Mesendoderm (in vitro differentiated cells): ENCODE measurements at places on chromosomes 11 and 22.

- H3K27ac ChIP-seq: no peak overlapping the region
- no peaks in the 10 kb centered on the region for H3K4me1 ChIP-seq
- H3K27me3 ChIP-seq: peaks cover 14% of the 10 kb centered on the region
- no peaks in the 10 kb centered on the region for H3K36me3 ChIP-seq
- no peak for DNase-seq
- H3K4me3 ChIP-seq: no peak overlapping the region
Observed at GRCh38 chr22:37331856-37332536, 49.7 kb downstream of the CYTH4 start.

- DNase-seq: peak; percentile 85
- no peaks in the 10 kb centered on the region for H3K36me3 ChIP-seq
- no peak overlapping the region for H3K4me3 ChIP-seq
- H3K27ac ChIP-seq: no peak overlapping the region
- no peaks in the 10 kb centered on the region for H3K4me1 ChIP-seq
- no peaks in the 10 kb centered on the region for H3K27me3 ChIP-seq
Observed at GRCh38 chr22:50498322-50498890, 9.1 kb downstream of the LMF2 start.

GRCh38 chr11:125207866-125208425, 43.4 kb downstream of the PKNOX2 start:
- H3K4me3 ChIP-seq: no peak overlapping the region
- H3K36me3 ChIP-seq: no peaks in the 10 kb centered on the region
- H3K27me3 ChIP-seq: no peaks in the 10 kb centered on the region
- DNase-seq: no peak

GRCh38 chr11:72716290-72716689, 35.9 kb downstream of the ARAP1 start:
- no peak overlapping the region for H3K27ac ChIP-seq
- no peaks in the 10 kb centered on the region for H3K27me3 ChIP-seq
- H3K36me3 ChIP-seq: peaks cover 4% of the 10 kb centered on the region
- DNase-seq: peak; percentile 47

DNA sequence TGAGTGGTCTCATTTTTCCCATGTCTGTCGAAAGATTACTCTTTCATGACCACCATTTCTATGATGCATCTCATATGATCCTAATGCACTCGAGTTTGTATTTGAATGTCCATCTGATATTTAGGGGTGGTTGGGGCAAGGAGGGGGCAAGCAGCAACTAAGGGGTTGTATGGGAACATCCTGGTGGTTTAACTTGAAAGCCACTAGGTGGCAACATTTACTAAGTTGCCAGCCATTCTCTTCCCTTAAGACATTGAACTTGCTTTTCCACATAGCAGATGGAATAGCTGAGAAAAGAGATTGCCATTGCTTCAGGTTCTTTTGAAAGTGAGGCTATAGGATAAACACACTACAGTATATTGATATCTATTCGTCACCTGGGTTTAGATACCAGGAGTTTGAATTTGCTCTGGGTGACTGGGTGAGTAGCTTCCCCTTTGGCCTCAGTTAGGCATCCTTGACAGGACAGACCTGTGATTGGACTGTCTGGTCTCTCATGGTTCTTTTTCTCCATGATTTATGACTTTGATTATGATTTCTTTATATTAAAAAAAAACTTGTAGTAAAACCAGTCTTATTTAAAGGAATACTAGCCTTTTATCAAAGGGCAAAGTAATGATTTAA, 32.4 kb downstream of the NF2 start:
- H3K27ac ChIP-seq: no peak overlapping the region
- no peaks in the 10 kb centered on the region for H3K36me3 ChIP-seq
- H3K4me1 ChIP-seq: no peaks in the 10 kb centered on the region
- H3K27me3 ChIP-seq: no peaks in the 10 kb centered on the region

GRCh38 chr11:113465786-113466185, 9.4 kb downstream of the DRD2 start:
- H3K4me3 ChIP-seq: no peak overlapping the region
- H3K27me3 ChIP-seq: no peaks in the 10 kb centered on the region
- no peaks in the 10 kb centered on the region for H3K36me3 ChIP-seq
- H3K4me1 ChIP-seq: no peaks in the 10 kb centered on the region
- DNase-seq: no peak

GRCh38 chr22:28075358-28075981, 156.4 kb upstream of the PITPNB start:
- peak; percentile 3 for DNase-seq
- no peaks in the 10 kb centered on the region for H3K36me3 ChIP-seq
- H3K4me1 ChIP-seq: no peaks in the 10 kb centered on the region
- H3K4me3 ChIP-seq: no peak overlapping the region
- no peak overlapping the region for H3K27ac ChIP-seq

DNA sequence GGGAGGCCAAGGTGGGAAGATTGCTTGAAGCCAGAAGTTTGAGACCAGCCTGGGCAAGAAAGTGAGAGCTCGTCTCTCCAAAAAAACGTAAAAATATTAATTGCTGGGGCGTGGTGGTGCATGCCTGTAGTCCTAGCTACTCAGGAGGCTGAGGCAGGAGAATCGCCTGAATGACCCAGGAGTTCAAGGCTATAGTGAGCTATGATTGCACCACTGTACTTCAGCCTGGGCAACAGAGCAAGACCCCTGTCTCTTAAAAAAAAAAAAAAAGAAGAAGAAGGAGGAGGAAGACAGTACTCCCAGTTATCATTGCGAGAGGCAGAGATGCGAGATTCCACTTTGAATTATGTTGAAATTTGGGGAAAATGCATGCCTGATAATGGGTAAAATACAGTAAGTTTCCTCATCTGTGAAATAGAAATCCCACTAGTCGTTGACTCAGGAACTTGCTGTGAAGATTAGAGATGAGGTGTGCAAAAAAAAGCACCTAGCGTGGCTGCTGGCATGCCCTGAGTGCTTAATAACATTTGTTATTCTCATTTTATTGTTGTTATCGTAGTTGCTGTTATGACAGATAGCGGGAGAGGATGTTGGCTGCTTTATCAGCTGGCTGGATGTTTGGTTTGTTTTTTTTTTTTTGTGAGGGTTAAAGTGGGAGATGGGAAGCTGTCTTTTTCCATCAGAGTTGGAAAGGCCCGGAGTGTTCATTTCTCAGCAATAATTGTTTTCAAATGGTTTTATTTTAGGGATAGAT, 33.4 kb downstream of the BCR start:
- no peak for DNase-seq
- H3K4me1 ChIP-seq: peaks cover 14% of the 10 kb centered on the region
- H3K36me3 ChIP-seq: no peaks in the 10 kb centered on the region
- no peak overlapping the region for H3K27ac ChIP-seq
- no peaks in the 10 kb centered on the region for H3K27me3 ChIP-seq
- no peak overlapping the region for H3K4me3 ChIP-seq

- no peaks in the 10 kb centered on the region for H3K27me3 ChIP-seq
- H3K27ac ChIP-seq: no peak overlapping the region
- H3K4me3 ChIP-seq: no peak overlapping the region
- peak; percentile 85 for DNase-seq
- no peaks in the 10 kb centered on the region for H3K36me3 ChIP-seq
- H3K4me1 ChIP-seq: no peaks in the 10 kb centered on the region
Observed at GRCh38 chr11:40328890-40329614, 1130.4 kb downstream of the LRRC4C start.

GRCh38 chr11:68843703-68844312, 2.1 kb upstream of the CPT1A start:
- H3K27ac ChIP-seq: no peak overlapping the region
- H3K27me3 ChIP-seq: peaks cover 19% of the 10 kb centered on the region
- H3K4me1 ChIP-seq: peaks cover 4% of the 10 kb centered on the region
- peak overlapping the region; percentile 16 for H3K4me3 ChIP-seq

GRCh38 chr11:46051102-46051501, 70.2 kb downstream of the PHF21A start:
- DNase-seq: no peak
- H3K27me3 ChIP-seq: no peaks in the 10 kb centered on the region
- peaks cover 4% of the 10 kb centered on the region for H3K4me1 ChIP-seq
- H3K4me3 ChIP-seq: no peak overlapping the region
- H3K27ac ChIP-seq: no peak overlapping the region

DNA sequence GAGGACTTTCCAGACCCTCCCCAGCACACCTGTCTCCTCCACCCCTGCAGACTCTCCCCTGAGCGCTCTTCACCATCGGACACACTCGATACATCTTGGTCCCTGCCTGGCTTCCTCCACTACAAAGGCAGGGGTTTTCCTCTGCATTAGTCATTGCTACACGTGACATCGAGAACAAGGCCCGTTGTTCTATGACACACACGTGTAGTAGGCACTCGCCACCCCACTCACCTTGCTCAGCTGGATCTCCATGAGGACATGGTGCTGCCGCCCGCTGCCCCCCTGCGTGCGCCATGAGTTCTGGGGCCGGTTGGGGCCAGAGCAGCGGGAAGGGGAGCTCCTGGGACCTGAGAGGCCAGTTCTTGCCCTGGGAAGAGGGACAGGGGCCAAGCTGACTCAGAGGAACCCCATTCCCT, 16.7 kb downstream of the ATG2A start:
- H3K36me3 ChIP-seq: peaks cover 1% of the 10 kb centered on the region
- no peak overlapping the region for H3K27ac ChIP-seq
- no peaks in the 10 kb centered on the region for H3K4me1 ChIP-seq
- H3K4me3 ChIP-seq: no peak overlapping the region
- no peaks in the 10 kb centered on the region for H3K27me3 ChIP-seq

DNA sequence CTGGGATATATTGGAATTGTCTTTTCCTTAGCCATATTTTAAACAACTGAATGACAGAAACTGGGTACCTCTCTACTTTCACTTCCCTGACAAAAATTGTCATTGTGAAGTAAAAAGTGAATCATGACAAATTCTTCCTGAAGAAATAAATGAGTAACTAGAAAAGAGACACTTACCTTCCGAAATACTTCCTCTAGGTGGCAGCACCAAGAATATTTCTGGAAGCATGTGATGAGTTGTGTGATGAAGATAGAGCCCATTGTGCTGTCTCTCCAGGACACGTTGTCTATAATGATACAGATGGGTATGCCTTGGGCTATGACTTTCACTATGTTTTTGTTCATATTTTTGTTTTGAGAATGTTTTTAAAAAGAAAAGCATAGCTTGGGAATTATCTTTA, 21.5 kb downstream of the CASP4 start:
- no peaks in the 10 kb centered on the region for H3K27me3 ChIP-seq
- H3K4me1 ChIP-seq: no peaks in the 10 kb centered on the region
- H3K4me3 ChIP-seq: no peak overlapping the region
- H3K27ac ChIP-seq: no peak overlapping the region
- H3K36me3 ChIP-seq: no peaks in the 10 kb centered on the region

- no peaks in the 10 kb centered on the region for H3K27me3 ChIP-seq
- no peak overlapping the region for H3K27ac ChIP-seq
- DNase-seq: no peak
- no peaks in the 10 kb centered on the region for H3K4me1 ChIP-seq
Observed at GRCh38 chr11:9616858-9617257, 43.4 kb downstream of the WEE1 start.

GRCh38 chr11:1198561-1199240, 24.2 kb upstream of the MUC5B start:
- no peaks in the 10 kb centered on the region for H3K4me1 ChIP-seq
- no peak overlapping the region for H3K4me3 ChIP-seq
- no peak for DNase-seq
- H3K27ac ChIP-seq: no peak overlapping the region
- H3K36me3 ChIP-seq: no peaks in the 10 kb centered on the region

GRCh38 chr11:92569726-92570125, 345.1 kb downstream of the FAT3 start:
- H3K27me3 ChIP-seq: no peaks in the 10 kb centered on the region
- no peaks in the 10 kb centered on the region for H3K4me1 ChIP-seq

DNA sequence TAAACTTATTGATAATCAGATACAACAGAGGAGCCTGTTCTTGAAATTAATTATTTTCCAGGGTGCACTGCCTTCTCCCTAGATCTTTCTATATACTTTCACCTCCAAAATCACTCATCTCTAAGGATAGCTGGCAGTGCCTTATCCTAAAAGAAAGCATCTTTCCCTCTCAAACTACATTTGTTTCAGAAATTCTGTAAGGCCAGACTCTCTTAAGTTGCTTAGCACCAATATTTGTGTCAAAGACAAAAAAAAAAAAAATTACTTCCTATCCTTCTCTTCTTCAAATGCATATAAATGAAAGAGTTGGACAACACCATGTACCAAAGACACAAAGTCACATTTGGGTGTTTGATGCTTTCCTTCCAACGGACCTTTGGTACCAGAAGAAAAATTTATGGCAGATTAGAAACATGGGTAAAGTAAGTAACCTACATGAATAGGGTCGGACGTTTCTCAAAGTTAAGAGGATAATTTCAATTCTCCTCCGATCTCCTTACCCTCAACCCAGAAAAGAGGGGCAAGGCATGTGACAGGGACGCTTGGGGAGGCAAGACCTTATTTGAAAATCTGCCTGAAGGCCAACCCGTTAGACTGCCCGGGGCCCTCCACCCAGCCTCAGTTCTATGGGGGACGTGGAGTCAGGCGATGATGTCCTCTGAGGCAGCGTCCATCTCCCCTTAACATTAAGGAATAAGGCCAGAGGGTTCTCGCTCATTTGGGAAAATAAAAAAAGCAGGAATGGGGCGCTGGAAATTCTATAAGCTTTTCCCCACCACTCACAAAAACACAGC, 66.3 kb downstream of the ETS1 start:
- H3K27ac ChIP-seq: no peak overlapping the region
- peak overlapping the region; percentile 71 for H3K4me3 ChIP-seq
- H3K4me1 ChIP-seq: peaks cover 9% of the 10 kb centered on the region

DNA sequence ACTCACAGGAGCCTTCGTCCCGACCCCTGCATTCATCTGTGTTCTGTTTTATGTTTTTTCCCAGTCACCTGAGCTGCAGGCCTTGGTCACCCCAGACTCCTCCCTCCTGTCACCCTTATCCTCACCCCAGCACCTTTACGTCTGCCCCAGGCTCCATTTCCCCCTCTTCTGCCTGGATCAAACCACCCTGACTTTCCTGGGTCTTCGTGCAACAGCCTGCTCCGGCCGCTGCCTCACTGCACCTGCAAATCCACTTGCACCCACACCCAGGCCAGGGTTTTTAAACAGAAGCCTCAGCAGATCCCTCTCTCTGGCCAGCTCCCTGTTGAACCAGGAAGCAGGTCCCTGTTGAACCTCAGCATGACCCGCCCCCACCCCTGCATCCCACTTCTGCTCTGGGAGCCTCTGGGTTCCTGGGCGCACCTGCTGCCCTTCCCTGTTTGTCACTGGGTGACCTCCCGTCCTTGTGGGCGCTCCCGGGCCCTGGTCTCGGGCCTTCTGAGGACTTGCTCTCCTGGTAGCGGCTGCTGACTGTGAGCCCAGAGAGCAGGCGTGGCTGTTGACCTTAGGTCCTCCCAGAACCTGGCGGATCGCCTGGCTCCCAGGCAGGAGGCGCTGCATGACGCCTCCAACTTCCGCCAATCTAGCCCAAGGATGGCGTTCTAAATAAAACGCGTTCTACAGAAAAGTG, 12.8 kb downstream of the MAPK8IP2 start:
- H3K4me1 ChIP-seq: no peaks in the 10 kb centered on the region
- H3K27me3 ChIP-seq: no peaks in the 10 kb centered on the region
- H3K27ac ChIP-seq: no peak overlapping the region
- no peak for DNase-seq
- no peaks in the 10 kb centered on the region for H3K36me3 ChIP-seq

DNA sequence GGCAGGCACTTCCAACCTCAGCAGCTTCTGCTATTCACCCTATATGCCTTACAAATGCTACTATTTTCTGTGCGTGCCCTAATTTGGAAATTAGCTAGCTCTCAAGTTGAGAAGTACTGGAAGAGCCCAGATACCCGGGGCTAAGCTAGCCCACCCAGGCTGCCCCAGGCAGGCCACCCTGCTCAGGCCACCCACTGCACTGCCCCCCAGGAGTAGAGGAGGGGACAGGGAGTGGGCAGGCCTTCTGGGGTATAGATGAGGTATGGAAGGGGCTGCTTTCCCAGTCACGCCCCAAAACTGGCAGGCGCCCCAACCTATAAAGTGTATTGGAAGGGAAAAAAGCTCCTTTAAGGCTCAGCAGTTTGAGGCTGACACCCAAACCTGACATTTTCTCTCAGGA, 43.5 kb downstream of the DRD2 start:
- no peak overlapping the region for H3K4me3 ChIP-seq
- H3K36me3 ChIP-seq: no peaks in the 10 kb centered on the region
- no peak overlapping the region for H3K27ac ChIP-seq
- H3K27me3 ChIP-seq: no peaks in the 10 kb centered on the region
- DNase-seq: no peak
